PC-3 (cell line): ENCODE measurements at places on chromosomes 7 and 10. TPM values are rescaled to one million over a fixed set of nuclear protein-coding genes. Genes with fewer than 3 reads are reported as not detected.

Gene CPN1
- not detected in 2 replicates for total RNA-seq

Gene PON3
- total RNA-seq = not detected in 2 replicates

Gene PEX1
- 6.2 and 8.5 TPM in 2 replicates for total RNA-seq

Gene VWC2
- total RNA-seq = not detected in 2 replicates

GRCh38 chr10:78570633-78571235, 498.0 kb upstream of the ZMIZ1 start:
- H3K27ac ChIP-seq = no peak overlapping the region
- DNase-seq = no peak
- no peak overlapping the region for H3K4me3 ChIP-seq

- H3K4me3 ChIP-seq = no peak overlapping the region
- H3K27me3 ChIP-seq = no peaks in the 10 kb centered on the region
- H3K27ac ChIP-seq = no peak overlapping the region
- H3K4me1 ChIP-seq = no peaks in the 10 kb centered on the region
These were observed 122.5 kb upstream of the ANKRD1 start for GRCh38 chr10:91043173-91043910.

GRCh38 chr10:84368828-84369227, 40.4 kb downstream of the CCSER2 start:
- H3K27ac ChIP-seq = no peak overlapping the region
- no peak overlapping the region for H3K4me3 ChIP-seq
- no peak for DNase-seq
- peaks cover 14% of the 10 kb centered on the region for H3K4me1 ChIP-seq

DNA sequence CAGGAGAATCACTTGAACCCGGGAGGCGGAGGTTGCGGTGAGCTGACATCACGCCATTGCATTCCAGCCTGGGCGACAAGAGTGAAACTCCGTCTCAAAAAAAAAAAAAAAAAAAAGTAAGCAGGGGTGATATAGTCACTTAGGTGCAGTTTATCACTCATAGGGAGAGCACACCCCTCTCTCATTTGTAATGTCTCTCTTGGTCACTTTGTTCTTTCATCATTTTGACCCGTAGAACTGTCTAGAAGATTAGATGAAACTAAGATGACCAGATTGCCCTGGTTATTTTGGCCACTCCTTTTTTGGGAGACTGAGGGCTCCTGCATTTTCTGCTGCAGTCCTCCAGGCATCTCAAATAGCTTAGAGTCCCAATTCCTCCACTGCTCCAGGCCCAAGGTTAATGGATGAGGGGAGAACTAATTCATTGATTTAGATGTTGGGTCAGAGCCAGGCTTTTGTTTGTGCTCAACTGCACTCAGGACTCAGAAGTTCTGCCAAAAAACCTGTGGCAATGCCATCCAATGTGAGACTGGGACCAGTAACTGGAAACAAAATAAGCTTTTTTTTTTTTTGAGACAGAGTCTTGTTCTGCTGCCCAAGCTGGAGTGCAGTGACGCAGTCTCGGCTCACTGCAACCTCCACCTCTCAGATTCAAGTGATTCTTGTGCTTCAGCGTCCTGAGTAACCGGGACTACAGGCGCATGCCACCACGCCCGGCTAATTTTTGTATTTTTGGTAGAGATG, 50.0 kb upstream of the CAMK1D start:
- no peaks in the 10 kb centered on the region for H3K36me3 ChIP-seq
- H3K27ac ChIP-seq = no peak overlapping the region
- H3K4me1 ChIP-seq = no peaks in the 10 kb centered on the region
- no peak overlapping the region for H3K4me3 ChIP-seq
- DNase-seq = no peak

DNA sequence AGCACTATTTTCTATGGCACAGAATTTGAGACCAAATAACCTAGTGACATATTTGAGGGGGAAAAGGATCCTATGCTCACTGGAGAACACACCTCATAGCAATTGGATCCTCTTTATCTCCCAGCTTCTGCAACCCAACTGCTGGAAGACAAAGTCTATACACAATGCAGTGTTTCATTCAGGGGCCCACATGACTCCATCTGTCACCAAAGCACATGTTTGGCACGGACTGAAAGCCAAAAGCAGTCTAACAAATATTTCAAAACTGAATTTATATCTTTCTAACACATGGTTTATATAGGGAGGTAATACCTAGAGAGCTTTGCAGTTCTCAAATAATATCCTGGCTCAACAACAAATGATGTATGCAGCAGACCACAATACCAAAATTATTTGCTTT, 39.2 kb downstream of the ADAM12 start:
- H3K4me3 ChIP-seq = no peak overlapping the region
- H3K36me3 ChIP-seq = no peaks in the 10 kb centered on the region
- no peak overlapping the region for H3K27ac ChIP-seq
- H3K27me3 ChIP-seq = no peaks in the 10 kb centered on the region
- peaks cover 14% of the 10 kb centered on the region for H3K4me1 ChIP-seq

- no peaks in the 10 kb centered on the region for H3K36me3 ChIP-seq
- H3K4me1 ChIP-seq = peaks cover 30% of the 10 kb centered on the region
- no peaks in the 10 kb centered on the region for H3K27me3 ChIP-seq
- no peak overlapping the region for H3K4me3 ChIP-seq
- DNase-seq = peak; percentile 66
These were observed 12.5 kb upstream of the INTS1 start for GRCh38 chr7:1516586-1517251.

- no peak overlapping the region for H3K4me3 ChIP-seq
- no peak for DNase-seq
- H3K36me3 ChIP-seq = no peaks in the 10 kb centered on the region
- peak overlapping the region; percentile 81 for H3K27ac ChIP-seq
- H3K27me3 ChIP-seq = no peaks in the 10 kb centered on the region
- H3K4me1 ChIP-seq = peaks cover 52% of the 10 kb centered on the region
These were observed 143.5 kb upstream of the ASAH2 start for GRCh38 chr10:50394832-50395231.

GRCh38 chr10:103451091-103451813, 918 bp downstream of the CALHM2 start:
- H3K4me3 ChIP-seq = peak overlapping the region; percentile 21; the same call in 1 of the 2 replicates
- peak overlapping the region; percentile 79 for H3K27ac ChIP-seq
- peak; percentile 87 for DNase-seq
- no peaks in the 10 kb centered on the region for H3K27me3 ChIP-seq
- peaks cover 23% of the 10 kb centered on the region for H3K4me1 ChIP-seq
